ENCODE measurements at places on chromosomes 13 and 19.

DNA sequence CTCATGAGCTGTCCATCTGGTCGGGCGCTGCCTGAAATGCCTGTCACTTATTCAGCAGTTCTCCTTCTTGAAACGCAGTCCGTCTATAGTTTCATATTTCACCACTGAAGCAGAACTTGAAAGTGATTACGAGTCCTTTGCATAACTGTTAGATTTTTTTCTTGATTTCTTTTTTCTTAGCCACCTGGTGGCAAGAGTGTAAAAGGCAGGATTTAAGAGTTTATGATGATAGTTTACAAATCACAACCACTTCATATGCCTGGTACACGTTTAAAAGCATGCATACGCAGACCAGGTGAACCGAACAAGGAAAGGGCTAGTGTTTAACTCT lies 45.8 kb downstream of the GGACT start:
- DNase-seq, result no peak

GRCh38 chr13:19864746-19865309 lies 1.4 kb upstream of the ZMYM5 start:
- peak; percentile 90 for DNase-seq

- DNase-seq, result no peak
Observed at GRCh38 chr13:105979131-105980011, 556.1 kb downstream of the EFNB2 start.

DNA sequence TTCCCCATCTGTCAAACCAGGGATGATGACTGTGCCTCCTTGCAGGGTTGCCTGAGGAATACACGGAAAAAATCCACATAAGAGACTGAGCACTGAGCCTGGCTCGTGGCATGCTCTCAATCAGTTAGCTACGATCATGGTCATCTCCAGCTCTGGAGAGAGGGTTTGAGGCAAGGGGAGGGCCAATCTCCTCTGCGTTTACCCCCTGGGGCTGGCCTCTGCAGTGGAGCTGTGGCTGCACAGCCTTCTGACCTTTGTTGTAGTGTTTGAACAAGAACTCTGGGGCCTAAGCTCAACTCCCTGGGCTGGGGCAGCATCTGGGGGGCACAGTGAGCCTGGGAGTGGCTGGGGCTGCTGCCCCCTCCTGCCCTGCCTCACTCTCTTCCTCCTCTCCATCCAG lies 5.9 kb downstream of the LRRC4B start:
- no peak for DNase-seq

DNA sequence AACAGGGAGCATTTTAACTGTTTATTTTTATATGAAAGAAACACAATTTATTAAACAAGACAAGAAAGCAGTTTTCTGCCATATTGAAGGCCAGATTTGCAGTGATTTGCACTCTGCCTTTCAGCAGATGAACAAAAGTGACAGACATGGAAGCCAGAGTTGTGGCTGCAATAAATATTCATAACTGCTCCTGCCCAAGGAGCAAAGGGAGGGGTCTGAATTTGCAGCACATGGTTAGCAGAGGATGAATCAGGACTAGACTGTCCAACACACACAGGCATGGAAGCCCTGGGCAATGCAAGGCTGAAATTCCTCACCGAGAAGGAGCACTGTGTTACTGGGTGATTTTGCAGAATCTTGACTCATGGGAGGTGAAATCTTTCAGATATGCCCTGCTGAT lies 418.2 kb downstream of the DCT start:
- DNase-seq, result no peak

DNA sequence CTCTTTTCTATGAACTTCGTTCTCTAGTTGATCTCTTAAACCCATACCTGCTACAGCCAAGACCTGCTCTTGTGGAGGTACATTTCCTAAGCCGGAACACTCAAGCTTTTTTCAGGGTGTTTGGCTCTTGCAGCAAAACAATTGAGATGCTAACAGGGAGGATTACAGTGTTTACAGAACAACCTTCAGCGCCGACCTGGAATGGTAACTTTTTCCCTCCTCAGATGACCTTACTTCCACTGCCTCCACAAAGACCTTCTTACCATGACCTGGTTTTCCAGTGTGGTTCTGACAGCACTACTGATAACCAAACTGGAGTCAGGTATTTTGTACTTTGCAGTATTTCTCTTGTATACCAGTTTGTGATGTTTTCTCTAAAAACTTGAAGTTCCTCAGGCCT lies 506 bp downstream of the KCNRG start:
- no peak for DNase-seq

- DNase-seq, result no peak
Observed at GRCh38 chr13:74015137-74015536, 119.1 kb downstream of the KLF12 start.

- DNase-seq, result no peak
Observed at GRCh38 chr19:9986787-9987281, 23.5 kb downstream of the COL5A3 start.

- DNase-seq, result no peak
Observed at GRCh38 chr13:76942363-76942762, 5.9 kb upstream of the ACOD1 start.

- no peak for DNase-seq
Observed at GRCh38 chr13:93222976-93223375, 3.6 kb upstream of the GPC6 start.

- DNase-seq, result no peak
Observed at GRCh38 chr13:22461854-22462490, 718.8 kb upstream of the SGCG start.

DNA sequence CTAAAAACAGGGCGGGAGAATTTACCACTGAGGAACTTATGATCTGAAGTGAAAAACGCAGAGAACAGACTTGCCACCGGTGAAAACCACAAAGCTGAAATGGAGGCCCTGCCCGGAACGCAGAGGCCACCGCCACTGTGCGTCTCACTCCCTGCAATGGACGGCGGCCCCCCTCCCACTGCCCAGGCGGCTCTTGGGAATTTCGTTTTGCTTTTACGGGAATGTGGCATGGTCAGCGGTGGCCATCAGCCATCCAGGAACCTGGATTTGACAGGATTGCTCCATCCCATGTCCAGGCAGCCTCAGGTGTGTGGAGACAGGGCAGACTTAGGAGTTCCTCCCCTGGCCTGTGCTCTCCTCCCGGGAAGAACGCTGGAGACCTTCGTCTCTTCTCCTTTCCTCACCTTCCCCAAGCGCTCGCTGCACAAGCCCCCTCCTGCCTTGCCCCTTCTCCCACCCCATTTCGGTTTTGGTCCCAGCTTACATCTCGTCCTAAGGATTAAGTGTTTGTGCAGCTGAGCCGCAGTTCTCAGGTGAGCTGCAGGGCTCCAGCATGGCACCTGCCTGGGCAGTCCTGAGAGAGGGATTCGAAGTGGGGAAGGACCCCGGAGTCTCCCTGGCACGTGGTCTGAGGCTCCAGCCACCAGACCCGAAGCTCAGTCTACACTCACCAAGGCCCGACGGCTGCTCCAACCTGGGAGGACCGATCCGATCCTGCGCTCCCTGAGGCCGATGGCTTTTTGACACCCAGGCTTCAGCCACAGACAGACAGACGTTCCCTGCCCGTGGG lies 49.9 kb downstream of the MCF2L start:
- no peak for DNase-seq

GRCh38 chr19:739998-740715 lies 10.8 kb upstream of the MISP start:
- no peak for DNase-seq

- DNase-seq, result no peak
Observed at GRCh38 chr13:28640861-28641599, 17.9 kb upstream of the POMP start.

GRCh38 chr19:41322451-41322850 lies 12.5 kb downstream of the CCDC97 start:
- no peak for DNase-seq

Measured in activated effector memory CD4-positive, alpha-beta T cell treated with anti-CD3 and anti-CD28 coated beads, Interleukin-2, amount 50 U/mL, for 16 hours (primary cell).